ENCODE measurements at places on chromosomes 16 and 17.
A peak's percentile ranks its signal among the peaks of the same experiment; 100 is the strongest.

GRCh38 chr17:6059406-6059805 lies 10.8 kb upstream of the WSCD1 start:
- DNase-seq, result no peak

DNA sequence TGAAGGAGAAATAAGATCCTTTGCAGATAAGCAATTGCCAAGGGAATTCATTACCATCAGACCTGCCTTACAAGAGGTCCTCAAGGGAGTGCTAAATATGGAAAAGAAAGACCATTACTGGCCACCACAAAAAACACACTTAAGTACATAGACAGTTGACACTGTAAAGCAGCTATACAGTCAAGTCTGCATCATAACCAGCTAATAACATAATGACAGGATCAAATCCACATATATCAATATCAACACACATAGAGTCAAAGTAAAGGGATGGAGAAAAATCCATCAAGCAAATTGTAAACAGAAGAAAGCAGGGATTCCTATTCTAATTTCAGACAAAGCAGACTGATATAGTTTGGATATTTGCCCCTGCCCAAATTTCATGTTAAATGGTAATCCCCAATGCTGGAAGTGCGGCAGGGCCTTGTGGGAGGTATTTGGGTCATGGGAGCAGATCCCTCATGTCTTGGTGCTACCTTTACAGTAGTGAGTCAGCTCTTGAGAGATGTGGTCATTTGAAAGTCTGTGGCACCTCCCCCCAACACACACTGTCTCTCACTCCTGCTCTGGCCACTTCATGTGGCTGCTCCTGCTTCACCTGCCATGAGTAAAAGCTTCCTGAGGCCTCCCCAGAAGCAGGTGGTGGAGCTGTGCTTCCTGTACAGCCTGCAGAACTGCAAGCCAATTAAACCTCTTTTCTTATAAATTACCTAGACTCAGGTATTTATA lies 32.8 kb downstream of the TANC2 start:
- no peak for DNase-seq

DNA sequence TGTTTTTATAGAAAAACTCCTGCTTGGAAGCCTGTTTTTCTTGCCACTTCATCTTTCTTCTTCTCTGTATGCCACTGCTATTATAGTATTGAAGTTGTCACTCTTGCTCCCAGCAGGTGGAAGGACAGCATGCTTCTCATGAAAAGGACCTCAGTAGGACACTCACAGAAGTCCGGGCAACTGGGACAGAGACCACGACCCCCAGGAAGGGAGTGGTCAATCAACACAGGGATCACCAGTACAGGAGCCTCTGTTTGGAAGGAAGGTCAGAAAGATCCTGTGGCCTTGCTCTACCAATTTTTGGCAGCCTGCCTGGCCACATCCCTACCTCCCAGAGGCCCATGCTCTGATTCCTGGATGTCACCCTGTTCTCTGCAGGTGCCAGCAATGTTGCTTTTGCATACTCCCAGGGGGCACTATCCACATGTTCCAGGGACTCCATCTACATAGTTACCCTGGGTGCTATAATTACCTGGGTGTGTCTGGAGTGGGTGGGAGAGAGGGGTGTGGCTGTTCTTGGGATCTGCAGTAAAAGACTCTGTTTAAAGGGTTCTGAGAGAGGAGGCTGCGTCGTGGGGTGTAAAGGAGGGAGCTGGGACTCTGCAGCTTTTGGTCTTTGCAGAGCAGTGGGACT lies 13.7 kb upstream of the AKAP10 start:
- no peak for DNase-seq

DNA sequence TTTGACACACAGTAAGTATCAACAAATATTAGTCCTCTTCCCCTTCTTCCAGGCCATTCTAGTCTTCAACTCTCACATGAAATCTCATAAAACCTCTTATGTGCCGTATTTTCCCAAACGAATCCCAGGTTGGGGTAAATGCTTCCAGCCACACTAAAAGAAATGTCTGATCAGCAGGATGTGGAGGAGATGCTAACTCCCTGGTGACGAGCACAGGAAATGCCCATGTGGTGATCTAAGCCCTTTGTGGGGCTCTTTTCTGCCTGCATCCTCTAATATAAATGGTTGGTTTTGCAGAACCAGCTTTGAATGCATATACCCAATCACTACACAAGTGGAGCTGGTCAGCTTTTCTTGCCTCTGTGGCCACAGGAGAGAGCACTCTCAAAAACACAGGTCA lies 498.2 kb upstream of the ERCC4 start:
- no peak for DNase-seq

DNA sequence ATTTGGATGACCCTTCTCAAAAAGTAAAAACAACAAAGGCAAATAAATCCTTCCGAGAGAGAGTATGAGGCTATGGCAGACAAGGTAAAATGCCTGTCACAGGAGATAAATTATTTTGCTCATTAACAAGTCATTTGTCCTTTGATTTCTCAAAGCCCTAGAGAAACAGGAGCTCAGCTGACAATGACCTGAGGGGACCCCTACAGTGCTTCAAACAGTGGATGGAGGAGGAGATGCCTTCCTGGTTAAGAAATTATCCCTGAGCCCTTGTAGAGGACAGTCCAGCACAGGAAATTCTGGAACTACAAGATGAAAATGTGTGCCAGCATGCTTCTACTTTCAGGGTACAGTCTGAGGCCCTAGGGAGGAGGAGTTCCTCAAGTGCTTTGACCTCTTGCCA lies 24.0 kb upstream of the RHBDL3 start:
- DNase-seq, result no peak

GRCh38 chr16:68995011-68995504 lies 110.4 kb upstream of the HAS3 start:
- no peak for DNase-seq

GRCh38 chr17:20273741-20274500 lies 193.4 kb downstream of the LGALS9B start:
- DNase-seq, result no peak

DNA sequence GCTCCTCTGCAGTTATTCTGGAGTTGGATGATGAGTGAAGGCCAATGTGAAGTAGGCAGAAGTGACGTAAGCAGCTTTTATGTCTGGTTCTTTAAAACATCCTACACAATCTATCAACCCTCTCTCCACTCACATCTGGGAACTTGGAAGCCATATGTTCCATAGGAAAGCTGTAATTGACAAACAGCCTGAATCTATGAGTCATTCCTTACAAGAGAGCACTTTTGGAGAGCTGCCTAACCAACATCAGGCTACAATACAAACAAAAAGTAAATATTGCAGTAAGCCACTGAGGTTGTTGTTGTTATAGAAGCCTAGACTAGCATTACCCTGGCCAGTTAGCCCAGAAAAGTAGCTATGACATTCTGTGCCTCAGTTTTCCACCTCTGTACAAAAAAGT lies 5.9 kb downstream of the CCL7 start:
- DNase-seq, result no peak

DNA sequence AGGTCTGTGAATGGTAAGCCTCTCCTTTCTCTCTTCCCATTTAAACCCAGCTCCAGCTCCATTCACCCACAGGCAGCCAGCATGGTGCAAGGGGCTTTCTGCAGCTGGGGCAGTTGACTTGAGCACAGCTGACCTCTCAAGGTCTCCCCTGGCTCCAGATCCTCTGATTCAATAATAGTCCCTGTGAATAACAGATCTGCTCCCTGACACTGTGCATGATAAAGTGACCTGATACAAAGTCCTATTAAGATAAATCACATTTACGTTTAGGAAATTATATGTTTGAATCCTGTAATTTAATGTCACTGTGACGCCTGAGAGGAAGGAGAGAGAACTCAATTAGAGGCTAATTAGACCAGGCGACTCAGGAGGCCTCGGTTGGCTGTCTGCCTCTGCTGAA lies 540.4 kb upstream of the CDH11 start:
- no peak for DNase-seq

GRCh38 chr17:53527473-53527872 lies 295.3 kb upstream of the KIF2B start:
- DNase-seq, result no peak

GRCh38 chr17:13078591-13079385 lies 61.0 kb upstream of the ELAC2 start:
- no peak for DNase-seq

DNA sequence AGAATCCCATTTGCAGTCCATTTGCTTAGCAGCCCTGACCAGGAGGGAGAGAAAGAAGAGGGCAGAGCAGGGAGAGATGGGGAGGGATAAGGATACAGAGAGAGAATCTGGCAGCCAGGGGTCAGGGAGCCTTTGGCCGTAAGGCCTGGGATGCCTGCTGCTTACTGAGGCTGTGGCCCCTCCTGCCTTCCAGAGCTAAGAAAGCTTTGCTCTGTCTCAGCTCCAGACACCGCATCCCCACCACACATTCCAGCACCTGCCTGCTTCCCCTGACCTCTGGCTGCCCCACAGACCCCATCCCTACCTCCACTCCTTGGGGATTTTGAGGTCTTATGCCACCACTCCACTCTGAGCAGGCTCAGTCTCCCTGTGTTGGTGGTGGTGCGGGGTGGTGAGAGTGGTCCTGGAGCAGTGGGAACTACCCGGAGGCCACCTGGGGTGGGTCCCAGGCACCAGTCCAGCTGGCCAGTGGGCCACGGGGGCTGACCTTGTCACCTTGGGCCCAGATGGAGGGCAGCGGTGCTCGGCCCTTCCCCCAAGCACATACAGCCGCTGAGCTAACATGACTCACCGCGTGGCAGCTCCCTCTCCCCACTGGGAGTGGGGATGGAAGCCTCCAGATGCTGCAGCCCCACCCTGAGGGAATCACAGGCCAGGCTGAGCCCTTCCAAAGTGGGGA lies 58.3 kb downstream of the RAI1 start:
- DNase-seq, result no peak

DNA sequence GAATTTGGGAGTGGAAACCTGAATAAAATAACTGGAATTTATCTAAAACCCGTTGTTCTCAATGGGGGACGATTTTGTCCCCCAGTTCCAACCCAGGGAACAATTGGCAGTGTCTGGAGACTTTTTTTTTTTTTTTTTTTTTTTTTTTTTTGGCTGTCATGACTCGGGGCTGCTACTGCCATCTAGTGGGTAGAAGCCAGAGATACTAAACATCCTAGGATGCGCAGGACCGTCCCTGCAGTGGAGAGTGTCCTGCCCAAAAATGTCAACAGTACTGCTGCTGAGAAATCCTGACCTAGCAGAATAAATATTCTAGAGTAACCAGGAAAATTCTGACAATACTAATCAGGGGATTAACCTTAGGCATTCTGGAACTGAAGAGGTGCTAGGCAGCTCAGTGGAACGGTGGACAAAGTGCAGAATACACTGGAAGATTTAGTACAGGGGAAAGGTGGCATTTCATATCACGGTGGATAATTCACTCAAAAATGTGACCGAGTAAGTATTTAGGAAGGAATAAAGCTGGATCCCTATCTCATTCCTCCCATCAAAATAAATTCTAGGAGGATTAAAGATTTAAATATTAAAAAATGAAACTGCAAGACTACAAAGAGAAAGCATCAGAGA lies 107.6 kb downstream of the SPECC1 start:
- DNase-seq, result peak; percentile 37

DNA sequence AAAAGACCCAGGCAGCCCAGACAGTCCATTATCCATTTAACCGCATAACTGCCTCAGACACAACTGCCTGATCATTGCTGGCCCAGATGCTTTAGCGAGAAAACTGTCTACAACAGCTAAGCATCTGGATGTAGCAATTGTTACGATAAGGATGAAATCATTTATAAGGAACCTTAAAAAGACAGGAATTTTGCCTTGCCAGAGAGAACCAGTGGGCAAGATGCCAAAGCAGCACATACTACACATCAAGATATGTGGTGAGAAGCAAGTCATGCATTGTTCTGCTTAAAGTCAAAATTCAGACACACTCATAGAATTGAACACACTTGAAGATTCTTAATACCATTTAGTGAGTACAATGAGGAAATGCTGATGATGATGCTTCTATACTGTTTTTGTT lies 1525.3 kb downstream of the CDH8 start:
- DNase-seq, result no peak

- no peak for DNase-seq
Measured at GRCh38 chr16:85615014-85615851, 2.1 kb downstream of the GSE1 start.

GRCh38 chr16:3256866-3257465 lies 533 bp upstream of the MEFV start:
- DNase-seq, result no peak

DNA sequence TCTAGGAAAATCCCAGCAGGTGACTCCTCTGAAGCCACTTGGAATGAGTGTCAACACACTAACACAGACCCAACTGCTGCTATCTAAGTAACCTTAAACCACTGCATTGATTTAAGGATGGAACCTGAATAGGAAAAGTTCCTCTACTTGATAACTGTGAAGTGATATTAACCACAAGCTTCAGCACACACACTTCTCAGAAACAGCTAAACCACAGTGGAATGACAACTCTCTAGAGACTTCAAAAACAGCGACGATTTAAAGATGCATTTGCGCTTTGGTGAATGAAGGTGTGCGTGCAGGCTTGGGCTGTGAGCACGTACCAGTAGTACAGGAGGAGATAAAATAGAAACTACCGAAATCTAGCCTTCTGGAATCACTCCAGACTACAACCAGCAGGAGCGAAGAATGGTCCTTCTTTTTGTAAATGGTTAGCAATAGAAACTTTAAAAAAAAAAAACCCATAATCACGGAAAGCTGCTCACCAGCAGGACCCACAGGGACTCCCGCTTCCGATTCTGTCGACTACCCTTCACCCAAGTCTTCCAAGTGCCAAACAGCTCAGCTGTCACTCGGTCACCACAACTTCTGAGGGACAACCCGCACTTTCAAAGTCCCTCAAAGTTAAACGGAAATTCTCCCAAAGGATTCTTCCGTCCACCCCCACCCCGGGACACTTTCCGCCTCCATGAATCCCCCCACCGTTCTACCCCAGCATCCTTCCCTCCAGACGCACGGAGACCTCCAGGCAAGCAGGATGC lies 137.7 kb upstream of the CORO6 start:
- peak; percentile 1 for DNase-seq

DNA sequence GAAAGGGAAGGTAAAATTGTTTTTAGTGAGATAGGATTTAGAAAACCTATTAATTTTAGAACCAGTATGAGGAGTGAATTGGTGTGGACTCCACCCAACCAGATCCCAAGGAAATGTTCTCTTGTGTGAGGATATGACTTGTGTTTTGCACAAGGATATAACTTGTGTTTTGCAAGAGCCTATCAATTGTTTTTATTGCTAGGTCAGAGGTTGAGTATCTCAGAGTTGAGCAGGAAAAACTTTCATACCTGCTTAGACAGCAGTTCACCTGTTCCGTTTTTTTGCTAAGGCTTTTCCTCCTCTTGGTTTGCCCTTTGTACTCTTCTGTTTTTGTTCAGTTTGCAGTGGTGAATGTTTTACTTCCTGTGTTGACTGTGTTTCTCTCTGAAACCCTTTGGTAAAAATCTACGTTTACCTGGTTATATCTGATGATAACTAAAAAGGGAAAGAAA lies 5.1 kb downstream of the NBR1 start:
- no peak for DNase-seq

- DNase-seq, result no peak
Measured at GRCh38 chr16:46857368-46857945, 26.5 kb upstream of the C16orf87 start.

DNA sequence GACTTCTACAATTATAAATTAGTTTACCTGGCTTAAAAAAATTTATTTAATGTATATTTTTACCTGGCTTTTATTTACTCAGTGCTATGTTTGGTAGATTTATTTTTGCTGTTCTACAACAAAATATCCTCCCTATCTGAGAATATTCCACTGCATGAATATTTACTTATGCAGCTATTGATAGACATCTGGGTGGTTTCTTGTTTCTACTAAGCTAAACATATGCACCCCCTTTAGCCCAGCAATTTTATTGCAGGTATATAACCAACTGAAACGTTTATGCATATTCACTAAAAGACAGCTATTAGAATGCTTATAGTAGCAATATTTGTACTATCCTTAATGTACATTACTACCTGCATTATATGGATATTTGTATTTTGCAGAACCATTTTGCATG lies 187.7 kb upstream of the CPHXL start:
- no peak for DNase-seq

Measured in effector memory CD4-positive, alpha-beta T cell (primary cell).